Psoas muscle (tissue), 8 donors: ENCODE measurements at places on chromosomes 7 and 10. TPM values are rescaled to one million over a fixed set of nuclear protein-coding genes. Genes with fewer than 3 reads are reported as not detected.

GRCh38 chr7:25732766-25733217 lies 419.2 kb upstream of the NFE2L3 start:
- DNase-seq = no peak

GRCh38 chr7:75743455-75743859 lies 4.7 kb upstream of the HIP1 start:
- DNase-seq = no peak

GRCh38 chr10:31032258-31033132 lies 830 bp upstream of the ZNF438 start:
- DNase-seq = peak; percentile 98

- DNase-seq = no peak
Measured at GRCh38 chr7:35316549-35316948, 62.6 kb upstream of the TBX20 start.

GRCh38 chr10:48898426-48898825 lies 41.2 kb downstream of the LRRC18 start:
- no peak for DNase-seq

- no peak for DNase-seq
Measured at GRCh38 chr10:70374775-70375614, 7.4 kb downstream of the LRRC20 start.

GRCh38 chr7:65287023-65287422 lies 86.6 kb upstream of the ZNF92 start:
- no peak for DNase-seq

- DNase-seq = no peak
Measured at GRCh38 chr7:138024765-138025164, 22.9 kb upstream of the CREB3L2 start.

DNA sequence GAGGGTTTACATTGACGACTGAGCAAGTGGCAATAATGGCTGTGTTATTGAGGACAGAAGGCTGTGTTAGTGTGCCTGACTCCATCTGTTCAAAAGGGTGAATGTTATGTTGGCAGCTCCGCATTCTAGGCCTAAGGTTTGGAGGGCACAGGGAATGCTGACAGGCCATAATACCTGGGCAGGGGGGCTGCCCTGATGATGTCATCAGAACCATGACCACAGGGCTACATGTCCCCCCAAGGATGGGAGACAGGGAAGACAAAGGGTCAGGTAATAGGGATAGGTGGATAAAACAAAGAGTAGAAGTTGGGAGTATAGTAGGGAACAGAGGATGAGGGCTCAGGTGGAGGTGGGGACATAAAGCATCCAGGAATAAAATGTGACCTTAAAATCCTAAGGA lies 1.8 kb upstream of the PPP3CB start:
- no peak for DNase-seq

- no peak for DNase-seq
Measured at GRCh38 chr7:81158189-81158588, 239.3 kb upstream of the SEMA3C start.

DNA sequence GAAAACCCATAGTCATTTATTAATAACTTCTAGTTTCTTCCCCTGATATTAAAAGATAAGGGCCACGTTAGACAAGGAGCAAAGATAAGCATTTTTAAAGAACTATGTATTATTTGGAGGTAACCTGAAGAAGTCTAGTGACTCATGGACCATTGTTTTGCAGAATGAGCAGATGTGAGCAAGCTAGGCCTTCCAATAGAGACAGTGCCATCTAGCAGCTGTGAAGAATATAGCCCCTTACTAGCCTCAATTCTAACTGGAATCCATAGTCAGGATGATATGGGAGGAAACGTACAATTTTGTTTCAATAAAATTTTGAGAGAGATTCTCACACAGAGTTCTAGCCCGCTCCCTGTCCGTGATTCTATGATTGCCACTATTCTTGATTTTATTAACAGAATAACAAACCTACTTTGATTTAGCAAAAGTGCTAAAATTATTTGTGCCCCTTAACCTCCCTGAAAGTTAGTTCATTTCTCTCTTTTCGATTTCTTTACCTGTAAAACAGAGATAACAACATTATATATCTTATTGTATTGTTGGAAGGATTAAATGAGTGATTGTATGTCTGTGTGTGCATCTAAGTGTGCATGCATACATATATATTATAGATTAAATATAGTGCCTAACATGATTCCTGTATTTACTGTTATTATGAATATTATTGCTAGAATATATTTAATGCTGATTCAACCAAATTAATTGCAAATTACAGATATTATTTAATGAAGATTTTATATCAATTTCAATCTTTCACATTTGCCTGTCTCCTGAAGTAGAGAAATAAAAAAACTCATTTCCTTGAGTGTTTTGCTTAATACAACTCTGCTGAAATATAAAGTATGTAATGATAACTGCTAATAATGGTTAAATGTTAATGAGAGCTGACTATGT lies 22.7 kb downstream of the FAM237B start:
- no peak for DNase-seq

- DNase-seq = no peak
Measured at GRCh38 chr10:69646185-69647060, 16.4 kb downstream of the FAM241B start.

GRCh38 chr7:100632951-100633717 lies 8.2 kb downstream of the TFR2 start:
- DNase-seq = peak; percentile 43

Gene DCLRE1C
- polyA plus RNA-seq = 3.7 TPM

Gene FAM237B
- not detected for polyA plus RNA-seq

Gene NME8
- not detected for polyA plus RNA-seq

Gene PRSS37
- polyA plus RNA-seq = not detected

Gene TMEM176B
- 5.6 TPM for polyA plus RNA-seq

Gene RET
- polyA plus RNA-seq = 0.35 TPM

Gene SLC35G1
- 2.7 TPM for polyA plus RNA-seq

Gene ACSM6
- polyA plus RNA-seq = not detected
